Mesothelial cell of epicardium (in vitro differentiated cells): ENCODE measurements at places on chromosomes 6 and 20. TPM values are rescaled to one million over a fixed set of nuclear protein-coding genes. Genes with fewer than 3 reads are reported as not detected.

- H3K4me1 ChIP-seq: peaks cover 11% of the 10 kb centered on the region
- H3K27ac ChIP-seq: no peak overlapping the region
- H3K36me3 ChIP-seq: no peaks in the 10 kb centered on the region
- H3K4me3 ChIP-seq: no peak overlapping the region
Observed at GRCh38 chr6:156351346-156351966, 425.7 kb upstream of the ARID1B start.

DNA sequence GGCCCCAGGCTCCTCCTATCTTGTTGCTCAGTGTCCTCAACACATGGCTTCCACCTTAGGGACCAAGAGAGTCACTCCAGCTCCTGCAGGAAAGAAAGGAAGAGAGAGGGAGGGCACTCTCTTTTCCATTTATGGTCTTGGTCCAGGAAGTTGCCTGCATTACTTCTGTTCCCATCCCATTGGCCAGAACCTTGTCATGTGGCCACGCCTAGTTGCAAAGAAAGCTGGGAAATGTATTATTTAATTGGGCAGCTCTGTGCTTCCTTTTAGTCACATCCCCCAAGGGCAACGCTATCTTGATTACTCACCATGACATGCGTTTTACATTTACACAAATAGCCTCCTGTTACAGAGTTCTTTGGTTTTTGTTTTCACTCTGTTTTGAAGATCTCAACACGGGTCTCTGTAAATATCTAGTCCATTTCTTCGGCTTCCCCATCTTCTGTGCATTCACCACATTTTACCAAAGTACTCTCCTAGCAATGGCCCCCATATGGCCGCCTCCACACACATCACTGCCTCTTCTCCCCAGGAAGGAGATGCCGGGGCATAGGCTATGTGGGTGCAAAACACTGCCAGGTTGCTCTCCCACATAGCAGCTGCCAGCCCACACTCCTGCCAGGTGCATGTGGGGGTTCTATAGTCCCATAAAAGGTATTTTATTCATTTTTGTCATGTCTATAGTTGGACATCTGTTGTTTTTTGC, 35.7 kb upstream of the ZMYND8 start:
- H3K36me3 ChIP-seq: no peaks in the 10 kb centered on the region
- H3K27ac ChIP-seq: no peak overlapping the region
- DNase-seq: no peak
- H3K27me3 ChIP-seq: no peaks in the 10 kb centered on the region
- no peak overlapping the region for H3K4me3 ChIP-seq

DNA sequence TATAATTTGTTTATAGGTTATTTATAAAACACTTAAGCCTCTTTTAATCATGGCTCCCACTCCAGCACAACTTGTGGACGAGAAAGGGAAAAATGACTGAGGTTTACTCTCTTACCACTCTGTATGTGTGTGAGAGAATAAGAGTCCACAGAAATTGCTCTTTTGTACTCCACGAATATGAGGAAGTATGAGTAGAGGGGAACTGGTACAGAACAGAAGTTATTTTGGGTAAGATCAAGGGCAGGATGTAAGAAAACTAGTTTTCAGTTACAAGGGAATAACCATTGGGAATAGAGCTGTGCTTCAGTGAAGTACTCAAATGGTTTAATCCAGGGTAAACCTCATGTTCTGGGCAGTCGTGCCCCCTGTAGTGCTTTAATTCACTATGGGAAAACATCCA, 72.6 kb downstream of the REV3L start:
- no peaks in the 10 kb centered on the region for H3K27me3 ChIP-seq
- DNase-seq: no peak
- no peak overlapping the region for H3K4me3 ChIP-seq
- no peak overlapping the region for H3K27ac ChIP-seq
- H3K36me3 ChIP-seq: peaks cover 24% of the 10 kb centered on the region
- no peaks in the 10 kb centered on the region for H3K4me1 ChIP-seq

DNA sequence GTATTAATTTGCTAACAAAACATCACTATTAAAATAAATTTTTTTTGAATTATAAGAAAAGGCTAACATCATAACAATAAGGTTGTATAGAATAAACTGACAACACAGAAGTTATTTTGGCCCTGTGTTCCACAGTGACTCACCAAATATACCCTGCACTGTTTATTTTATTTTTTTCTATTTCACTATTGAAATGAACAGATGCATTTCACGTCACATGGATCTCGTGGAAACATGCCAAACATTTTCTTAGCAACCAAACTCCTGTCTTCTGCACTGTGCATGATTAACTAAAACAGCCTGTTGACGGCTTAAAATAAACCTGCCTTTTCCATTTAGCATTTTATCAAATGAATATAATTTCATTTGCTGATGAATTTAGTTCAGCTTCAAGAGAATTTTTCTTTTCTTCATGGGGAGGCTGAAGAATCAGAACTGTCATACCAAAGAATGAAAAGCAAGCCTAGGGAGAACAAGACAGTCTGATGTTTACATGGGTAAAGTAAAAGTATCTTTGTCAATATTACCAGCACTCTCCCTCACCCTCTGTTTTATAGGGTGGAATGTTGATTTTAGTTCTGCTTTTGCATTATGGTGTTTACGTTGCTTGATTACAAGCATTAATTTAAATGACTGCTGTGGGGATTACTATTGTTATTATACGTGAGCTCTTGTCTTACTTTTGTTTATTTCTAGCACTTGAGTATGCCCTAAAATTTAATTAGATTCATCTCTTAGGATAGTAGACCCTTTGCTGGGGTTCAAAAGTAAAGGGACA, 115.3 kb downstream of the LCA5 start:
- H3K36me3 ChIP-seq: no peaks in the 10 kb centered on the region
- no peaks in the 10 kb centered on the region for H3K27me3 ChIP-seq
- no peak for DNase-seq
- peak overlapping the region; percentile 66 for H3K27ac ChIP-seq
- peaks cover 34% of the 10 kb centered on the region for H3K4me1 ChIP-seq
- H3K4me3 ChIP-seq: no peak overlapping the region

DZANK1 gene
- 5.3 to 8.2 TPM (median 7.2 TPM) in 3 replicates for total RNA-seq
